HFF-Myc (cell line): ENCODE measurements at places on chromosomes 6 and 20.

GRCh38 chr20:25294459-25295385, 46.8 kb downstream of the PYGB start:
- DNase-seq: no peak

GRCh38 chr6:25944688-25945574, 14.4 kb upstream of the SLC17A2 start:
- no peak for DNase-seq

GRCh38 chr6:71252960-71253359, 35.7 kb upstream of the OGFRL1 start:
- DNase-seq: no peak

DNA sequence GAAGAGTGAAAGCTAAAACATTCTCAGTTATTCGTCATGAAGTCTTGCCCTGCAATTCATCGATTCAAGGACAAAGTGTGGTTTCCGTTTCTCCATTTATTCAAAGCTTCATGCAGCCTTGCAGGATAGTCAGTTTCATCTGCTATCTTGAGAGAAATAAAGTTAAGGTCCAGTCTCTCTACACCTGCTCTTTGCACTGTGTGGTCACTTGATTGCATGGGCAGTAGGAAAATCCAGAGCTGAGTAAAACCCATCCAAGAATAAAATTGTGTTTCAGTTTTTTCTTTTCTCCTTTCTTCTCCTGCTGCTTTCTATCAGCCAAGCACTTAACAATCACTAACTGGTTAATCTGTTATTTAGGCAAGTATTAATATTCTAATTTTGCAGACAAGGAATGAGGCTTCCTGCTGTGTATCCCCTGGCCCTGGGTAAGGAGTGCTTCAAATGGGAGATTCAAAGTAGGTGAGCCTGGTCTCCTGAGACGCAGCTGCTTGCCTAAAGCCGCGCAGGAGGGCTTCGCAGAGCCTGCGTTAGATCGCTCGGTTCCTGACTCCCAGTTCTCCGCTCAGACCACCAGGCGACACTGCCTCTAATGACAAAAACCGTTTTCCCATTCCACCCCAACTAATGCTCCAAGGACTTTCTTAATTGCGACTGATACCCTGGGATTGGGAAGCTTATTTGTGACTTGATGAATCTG, 808.3 kb downstream of the TFAP2A start:
- DNase-seq: no peak

DNA sequence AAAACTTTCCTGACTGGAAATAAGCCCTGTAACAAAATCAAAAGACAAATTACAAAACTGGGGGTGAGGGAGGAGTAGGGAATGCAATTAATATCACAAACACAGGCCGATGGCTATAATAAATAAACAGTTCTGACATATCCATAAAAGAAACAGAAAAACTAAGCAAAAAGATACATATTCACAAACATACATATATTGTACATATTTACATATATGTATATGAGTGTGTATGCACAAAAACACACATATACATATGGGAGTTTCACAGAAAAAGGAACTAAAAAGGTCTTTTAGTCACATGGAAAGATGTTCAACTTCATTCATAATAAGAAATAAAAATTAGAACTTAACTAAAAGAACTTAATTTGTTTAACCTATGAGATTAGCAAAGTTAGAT, 292.7 kb downstream of the TFAP2A start:
- no peak for DNase-seq

DNA sequence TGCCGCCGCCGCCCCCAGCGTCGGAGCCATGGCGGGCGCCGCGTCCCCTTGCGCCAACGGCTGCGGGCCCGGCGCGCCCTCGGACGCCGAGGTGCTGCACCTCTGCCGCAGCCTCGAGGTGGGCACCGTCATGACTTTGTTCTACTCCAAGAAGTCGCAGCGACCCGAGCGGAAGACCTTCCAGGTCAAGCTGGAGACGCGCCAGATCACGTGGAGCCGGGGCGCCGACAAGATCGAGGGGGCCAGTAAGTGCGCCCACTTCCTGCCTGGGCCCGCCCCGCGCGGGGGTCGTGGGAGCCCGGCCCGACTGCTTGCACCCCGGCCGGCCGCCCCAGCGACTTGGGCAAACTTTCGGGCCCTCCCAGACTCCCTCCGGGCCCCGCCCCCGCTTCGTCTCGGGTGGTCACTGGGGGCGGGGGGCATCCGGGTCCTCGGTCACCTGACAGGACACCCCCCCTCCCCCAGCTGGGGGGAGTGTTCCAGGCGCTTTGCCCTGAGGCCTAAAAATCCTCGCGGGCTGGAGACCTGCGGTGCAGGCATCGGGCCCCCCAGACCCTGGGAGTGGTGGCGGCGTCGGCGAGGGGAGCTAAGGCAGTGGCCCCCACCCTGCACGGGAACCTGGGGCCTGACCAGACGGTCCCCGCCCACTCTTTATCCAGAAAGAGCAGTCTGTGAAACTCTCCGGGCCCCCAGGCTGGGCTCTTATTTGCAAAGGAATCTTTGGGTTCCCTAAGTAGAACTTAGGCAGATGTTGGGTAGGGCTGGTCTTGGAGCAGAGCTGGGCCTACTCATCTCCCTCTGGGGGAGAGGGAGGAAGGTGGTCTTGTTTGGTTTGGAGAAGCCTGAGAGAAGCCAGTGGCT, 501 bp downstream of the PLCG1 start:
- no peak for DNase-seq

DNA sequence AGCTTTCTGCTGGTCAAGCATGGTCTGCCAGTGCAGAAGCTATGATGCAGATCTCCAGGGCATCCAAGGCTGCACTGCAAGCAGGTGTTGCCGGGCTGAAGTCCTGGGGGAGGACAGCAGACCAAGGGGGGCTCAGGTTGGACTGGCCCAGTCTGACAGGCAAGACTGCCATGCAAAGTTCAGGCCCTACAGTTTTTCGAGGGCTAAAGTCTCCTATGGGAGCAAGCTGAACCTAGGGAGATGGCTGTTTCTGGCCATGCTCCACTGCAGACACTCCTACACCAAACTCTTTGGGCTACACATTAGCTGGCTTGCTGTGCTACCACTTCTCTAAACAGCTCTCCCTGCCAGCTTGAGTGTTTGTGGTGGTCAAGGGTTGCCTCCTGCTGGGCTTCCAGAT, 130.0 kb upstream of the SYNCRIP start:
- no peak for DNase-seq

DNA sequence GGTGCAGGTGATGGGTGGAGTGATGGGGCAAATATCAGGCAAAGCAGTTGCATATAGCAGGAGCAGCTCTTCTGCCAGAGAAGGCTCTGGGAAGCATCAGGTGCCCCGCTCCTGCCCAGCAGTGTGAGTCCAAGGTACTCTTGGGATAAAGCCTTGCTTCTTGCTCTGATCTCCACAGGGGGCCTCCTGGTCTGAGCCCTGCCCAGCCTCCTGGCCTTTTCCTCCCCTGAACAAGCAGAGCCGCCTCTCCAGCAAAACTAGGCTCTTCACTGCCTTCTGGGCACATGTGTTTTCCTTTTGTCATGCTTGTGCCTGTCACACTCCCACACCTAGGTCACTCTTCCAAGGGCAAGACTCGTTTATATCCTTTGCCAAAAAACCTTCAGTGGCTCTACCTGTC, 34.3 kb downstream of the SIRPA start:
- DNase-seq: no peak

DNA sequence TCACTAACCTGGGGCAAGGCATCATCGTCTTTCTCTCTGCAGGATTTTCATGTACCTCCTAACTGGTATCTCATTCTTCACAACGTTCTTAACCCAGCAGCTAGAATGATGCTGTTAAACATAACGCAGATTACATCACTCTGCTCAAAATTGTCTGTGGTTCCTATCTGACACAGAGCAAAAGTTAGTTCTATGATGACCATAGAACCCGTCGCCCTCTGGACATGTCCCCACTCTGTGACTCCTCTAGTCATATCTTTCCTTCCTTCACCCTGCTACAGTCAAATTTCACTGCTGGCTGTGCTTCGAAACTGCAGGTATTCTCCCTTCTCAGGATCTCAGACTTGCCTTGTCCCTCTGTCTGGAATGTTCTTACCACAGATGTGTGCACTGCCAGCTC, 87.4 kb upstream of the TPD52L1 start:
- DNase-seq: no peak
